ENCODE measurements at places on chromosomes 16 and 17. TPM values are rescaled to one million over a fixed set of nuclear protein-coding genes. Genes with fewer than 3 reads are reported as not detected.

Gene MYH2
- polyA plus RNA-seq, result not detected

Gene IL21R
- 0.19 TPM for polyA plus RNA-seq

Gene RBFOX1
- 1.6 TPM for polyA plus RNA-seq

Gene ACE
- 16.3 TPM for polyA plus RNA-seq

Gene BRICD5
- 5.8 TPM for polyA plus RNA-seq

- DNase-seq, result peak; percentile 37
Measured at GRCh38 chr16:22092143-22092933, at the start of gene VWA3A. TSS of gene VWA3A (plus strand) at chr16:22092541. CDS start at chr16:22092638, 97 bp downstream.

GRCh38 chr17:67750067-67750466 is 32.3 kb downstream of the NOL11 start:
- DNase-seq, result no peak

DNA sequence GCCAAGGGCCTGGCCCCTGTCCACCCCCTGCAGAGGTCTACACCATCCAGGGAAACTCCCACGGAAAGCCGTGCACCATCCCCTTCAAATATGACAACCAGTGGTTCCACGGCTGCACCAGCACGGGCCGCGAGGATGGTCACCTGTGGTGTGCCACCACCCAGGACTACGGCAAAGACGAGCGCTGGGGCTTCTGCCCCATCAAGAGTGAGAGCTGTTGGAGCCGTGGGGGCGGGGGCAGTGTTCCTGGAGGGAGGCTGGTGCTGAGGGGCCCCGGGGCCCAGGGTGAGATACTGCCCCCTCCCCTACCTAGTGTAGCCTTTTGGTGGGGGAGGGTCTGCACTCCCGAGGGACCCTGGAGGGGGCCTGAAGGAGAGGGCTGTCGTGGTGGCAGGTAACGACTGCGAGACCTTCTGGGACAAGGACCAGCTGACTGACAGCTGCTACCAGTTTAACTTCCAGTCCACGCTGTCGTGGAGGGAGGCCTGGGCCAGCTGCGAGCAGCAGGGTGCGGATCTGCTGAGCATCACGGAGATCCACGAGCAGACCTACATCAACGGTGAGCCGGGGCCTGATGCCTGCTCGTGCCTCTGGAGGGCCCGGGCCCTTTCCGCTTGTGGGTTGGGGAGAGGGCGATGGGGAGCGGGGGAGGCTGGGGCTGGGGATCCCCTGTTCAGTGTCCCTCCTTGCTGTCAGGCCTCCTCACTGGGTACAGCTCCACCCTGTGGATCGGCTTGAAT is 38.8 kb downstream of the MRC2 start:
- no peak for DNase-seq

GRCh38 chr17:29091606-29092289 is 48.8 kb downstream of the PIPOX start:
- no peak for DNase-seq

DNA sequence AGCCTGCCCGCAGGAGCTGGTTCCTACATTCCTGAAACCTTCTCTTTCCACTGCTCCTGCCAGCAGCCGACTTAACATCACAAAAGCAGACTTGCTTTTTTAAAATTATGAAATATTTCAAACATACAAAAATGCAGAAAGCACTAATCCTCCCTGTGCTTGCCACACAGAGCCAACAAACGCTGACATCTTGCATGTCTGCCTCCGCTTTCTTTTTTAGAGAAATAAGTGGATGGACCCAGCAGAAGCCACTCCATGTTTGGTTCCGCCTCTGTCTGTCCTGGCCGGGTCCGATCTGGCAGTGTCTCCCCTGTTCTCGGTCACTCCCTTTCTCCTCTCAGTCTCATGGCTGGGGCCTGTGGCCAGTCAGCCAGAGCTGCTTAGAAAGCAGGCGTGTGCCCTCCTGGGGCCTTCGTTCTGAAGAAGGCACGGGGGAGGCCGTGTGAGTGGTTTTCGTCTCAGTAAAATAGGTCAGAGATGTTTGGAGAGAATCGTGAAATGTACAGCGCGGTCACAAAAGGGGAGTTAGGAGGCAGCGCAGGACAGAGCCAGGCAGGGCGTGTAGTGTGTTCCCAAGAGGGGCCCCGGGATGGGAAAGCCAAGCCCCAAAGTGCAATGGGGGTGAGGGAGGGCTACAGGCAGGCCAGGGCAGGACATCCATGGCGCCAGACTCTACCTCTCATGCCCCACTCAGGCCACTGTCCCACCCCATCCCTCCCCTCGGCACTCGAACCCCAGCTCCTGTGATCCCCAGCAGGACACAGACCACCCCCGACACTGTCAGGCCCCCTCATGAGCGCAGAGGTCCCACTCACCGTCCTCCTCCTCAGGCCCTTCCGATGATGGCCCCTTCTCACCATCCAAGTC is 23.2 kb downstream of the MXRA7 start:
- DNase-seq, result no peak

- no peak for DNase-seq
Measured at GRCh38 chr17:5531085-5531418, 44.7 kb downstream of the MIS12 start.

DNA sequence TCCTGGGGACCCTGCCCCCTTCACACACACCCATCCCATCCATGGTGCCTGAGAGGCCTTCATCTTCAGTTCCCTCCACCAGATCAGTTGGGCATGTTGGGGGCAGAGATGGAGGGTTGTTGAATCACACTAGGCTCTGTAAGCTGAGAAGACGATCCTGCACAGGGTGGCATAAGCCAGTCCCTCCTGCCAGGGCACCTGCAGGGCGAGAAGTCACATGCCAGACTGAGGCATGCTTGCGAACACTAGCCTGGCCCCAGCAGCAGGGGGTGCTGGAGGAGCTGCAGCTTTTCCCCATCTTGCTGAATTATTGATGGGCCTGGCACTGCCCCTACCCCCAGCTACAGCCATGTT is 6.1 kb upstream of the TBX2 start:
- no peak for DNase-seq

- DNase-seq, result no peak
Measured at GRCh38 chr16:89801800-89802199, 14.6 kb downstream of the FANCA start.

DNA sequence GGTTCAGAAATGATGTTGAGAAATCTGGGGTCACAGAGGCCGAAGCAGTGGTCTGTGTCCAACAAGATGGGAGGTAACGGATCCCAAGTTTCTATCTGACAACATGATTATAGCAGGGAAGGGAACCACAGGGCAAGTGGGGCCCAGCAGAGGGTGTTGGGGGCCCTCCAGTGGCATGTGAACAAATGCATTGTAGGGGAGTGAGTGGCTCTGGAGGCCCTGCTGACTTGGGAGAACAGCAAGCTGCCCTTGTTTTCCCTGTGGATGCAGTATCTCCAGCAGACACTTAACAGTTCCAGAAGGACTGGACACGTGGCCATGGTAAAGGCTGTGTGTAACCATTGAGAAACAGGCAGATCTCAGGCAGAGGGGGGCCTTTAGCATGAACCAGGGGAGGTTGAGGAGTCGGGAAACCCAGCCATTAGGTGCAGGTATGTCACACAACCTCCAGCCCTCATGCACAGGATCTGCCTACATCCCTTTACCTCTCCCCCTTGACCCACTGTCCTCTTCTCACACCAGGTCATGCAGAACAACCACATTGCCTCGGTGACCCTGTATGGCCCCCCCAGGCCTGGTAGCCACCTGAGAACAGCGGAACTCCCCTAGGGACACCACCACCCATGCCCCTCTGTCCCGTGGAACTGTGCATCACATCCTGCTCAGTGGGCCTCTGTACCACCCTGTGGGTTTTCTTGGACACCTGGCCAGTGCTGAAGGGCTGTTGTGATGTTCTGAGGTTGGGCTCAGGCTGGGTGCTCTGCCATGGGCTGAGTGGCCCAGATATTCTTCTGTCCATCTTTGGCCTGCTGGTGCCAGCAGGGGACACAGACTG is 4.1 kb downstream of the B3GNT9 start:
- DNase-seq, result no peak

DNA sequence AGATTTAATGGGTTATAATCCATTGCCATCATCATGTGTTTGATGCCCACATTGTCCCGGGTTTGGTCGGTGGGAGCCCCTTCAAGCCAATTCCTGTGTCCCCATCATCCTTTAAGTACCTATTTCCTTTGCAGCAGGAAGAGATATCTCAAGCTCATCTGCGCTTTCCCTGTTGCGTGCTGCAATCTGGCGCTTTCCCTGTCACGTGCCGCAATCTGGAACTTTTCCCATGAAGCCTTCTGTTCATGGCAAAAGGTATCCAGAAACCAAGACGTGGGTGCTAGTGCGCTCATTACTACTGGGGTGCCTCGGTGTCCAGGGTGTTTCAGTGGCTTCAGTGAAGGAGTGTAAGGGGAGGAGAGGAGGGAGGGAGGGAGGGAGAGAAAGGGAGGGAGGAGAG is 174.6 kb upstream of the ZNF469 start:
- DNase-seq, result no peak

DNA sequence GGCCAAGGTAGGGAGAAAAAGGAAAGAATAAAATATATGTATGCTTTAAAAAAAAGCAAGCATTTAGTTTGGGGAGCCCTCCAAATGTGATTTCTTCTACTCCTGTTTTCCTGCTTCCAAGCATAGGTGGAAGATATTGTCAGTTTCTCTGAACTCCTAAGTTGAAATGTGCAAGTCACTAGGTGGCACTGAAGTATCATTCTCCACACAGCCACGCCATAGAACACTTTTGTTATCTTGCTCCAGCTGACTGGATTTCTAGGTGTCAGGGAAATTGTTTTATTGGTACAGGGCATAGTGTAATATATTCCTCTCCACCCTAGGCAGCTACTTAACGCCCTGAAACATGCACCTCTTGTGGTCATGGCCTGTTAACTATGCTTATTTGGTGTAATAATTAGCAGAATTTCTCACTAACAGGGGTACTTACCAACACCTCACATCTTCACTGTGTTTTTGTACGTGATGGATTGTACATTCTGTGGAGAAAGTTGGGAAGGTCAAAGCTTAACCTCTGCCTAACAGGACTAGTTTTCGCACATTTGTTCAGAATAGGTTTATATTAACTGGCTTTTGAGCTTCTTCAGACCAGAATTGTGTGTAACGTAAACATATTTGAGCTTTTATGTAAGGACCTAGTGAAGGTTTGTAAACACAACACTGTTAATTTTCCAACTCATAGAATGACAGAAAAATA is 69.3 kb downstream of the FTO start:
- DNase-seq, result no peak

DNA sequence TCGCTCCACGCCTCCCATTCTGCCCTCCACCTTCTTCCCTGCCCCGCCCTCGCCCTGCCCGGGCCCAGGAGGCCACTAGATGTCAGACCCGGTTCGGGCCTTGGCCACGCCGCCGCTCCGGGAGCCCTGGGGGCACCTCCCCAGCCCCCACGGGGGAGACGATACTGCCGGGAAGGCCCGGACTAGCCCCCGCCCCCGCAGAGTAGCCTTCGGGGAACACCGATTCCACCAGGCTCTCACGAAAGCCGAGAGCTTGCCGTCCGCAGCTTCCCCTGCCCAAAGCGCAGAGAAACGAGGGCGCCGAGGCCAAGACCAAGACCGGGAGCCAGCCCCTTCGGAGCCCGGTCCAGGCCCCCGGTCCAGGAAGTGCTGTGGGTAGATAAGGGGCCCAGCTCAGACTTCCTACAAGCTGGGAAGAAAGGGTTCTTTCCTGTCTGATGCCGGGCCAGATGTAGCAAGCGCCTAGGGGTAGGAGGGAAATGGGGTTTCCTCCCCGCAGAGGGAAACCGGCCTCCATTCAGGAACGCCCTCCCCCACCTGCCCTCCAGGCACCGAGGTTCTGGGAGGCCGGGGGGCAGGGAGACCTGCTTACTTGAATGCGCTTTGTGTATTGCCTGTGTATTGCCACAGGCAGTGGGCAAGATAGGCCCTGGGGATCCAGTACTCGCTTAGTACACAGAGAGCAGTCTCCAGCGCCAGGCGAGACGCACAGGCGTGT is 806 bp upstream of the CYB561 start:
- DNase-seq, result no peak

DNA sequence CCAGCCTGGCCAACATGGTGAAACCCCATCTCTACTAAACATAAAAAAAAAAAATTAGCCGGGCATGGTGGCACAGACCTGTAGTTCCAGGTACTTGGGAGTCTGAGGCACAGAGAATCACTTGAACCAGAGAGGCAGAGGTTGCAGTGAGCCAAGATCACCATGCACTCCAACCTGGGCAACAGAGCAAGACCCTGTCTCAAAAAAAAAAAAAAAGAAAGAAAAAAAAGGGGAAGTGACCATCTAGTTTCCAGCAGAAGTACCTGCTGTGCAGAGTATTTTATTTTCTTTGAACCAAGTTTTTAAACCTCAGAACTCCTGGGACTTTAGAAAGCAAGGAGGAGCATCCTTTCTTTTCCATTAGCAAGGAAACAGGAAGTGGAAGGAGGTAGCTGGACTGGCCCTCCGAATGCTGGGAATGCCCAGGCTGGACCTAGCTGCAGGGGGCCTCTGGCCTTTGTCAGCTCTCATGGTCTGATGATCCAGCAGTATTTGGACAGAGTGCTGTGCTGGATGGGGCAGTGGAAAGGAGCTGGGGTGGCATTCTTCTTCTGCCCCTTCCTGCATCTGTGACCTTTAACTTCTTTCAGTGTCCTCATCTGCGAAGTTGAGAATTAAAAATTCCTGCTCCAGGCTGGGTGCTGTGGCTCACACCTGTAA is 6.6 kb downstream of the GID4 start:
- DNase-seq, result no peak

DNA sequence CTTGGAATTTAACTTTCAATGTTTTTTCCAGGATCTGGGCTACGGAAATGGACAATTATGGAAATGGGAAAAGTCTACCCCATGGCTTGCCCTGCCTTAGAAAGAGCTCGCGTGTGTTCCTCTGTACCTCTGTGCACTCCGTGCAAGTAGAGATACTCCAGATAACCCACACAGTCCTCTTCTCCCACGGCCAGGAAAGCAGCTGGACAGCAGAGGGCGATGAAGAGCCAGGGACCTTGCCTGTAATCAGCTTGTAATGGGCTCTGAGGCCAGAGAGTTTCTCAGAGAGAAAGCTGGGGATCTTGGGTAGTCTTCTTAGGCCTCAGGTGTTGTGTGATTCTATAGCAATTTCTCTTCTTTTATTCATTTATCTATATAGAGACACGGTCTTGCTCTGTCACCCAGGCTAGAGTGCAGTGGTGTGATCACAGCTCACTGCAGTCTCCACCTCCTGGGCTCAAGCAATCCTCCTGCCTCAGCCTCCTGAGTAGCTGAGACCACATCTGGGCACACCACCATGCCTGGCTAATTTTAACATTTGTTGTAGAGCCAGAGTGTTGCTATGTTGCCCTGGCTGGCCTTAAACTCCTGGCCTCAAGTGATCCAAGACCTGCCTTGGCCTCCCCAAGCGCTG is 2.4 kb upstream of the SOCS7 start:
- DNase-seq, result peak; percentile 74

DNA sequence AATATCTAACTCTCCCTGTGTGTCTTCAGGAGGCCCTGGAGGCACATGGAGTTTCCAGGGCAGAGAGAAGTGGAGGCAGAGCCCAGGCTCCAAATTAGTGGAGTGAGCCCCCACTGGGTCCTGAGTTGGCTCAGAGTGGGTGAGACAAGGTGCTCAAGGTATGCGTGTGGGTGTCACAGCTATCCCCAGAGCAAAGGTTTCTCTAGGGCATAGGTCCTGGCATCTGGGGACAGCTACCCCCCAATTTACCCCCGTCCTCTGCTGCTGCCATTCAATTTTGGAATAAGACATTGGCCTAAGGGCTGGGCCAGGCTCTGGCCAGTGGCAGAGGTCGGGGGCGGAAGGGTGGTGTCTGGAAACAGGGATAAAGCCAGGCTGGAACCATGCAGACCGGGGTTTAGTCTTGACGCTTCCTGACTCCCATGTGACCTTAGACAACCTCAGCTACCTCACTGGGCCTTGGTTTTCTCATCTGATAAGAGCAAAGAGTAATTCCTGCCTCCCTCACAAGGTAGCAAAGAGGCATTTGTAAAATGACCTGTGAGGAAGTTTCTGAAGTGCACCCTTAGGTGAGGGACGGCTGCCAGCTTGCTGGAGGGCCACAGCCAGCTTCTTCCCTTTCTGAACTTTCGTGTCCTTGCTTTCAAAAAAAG is 78.2 kb upstream of the TMEM97 start:
- no peak for DNase-seq

Data from right renal pelvis (tissue), 4 donors.